ENCODE measurements at places on chromosomes 16 and 17. TPM values are rescaled to one million over a fixed set of nuclear protein-coding genes. Genes with fewer than 3 reads are reported as not detected.

The HSD17B1 gene
- 2.2 TPM for total RNA-seq

The RNF222 gene
- not detected for total RNA-seq

The PEMT gene
- total RNA-seq, result 10.1 TPM

The RCVRN gene
- total RNA-seq, result not detected

The C17orf67 gene
- total RNA-seq, result not detected

The SMIM22 gene
- total RNA-seq, result 450 TPM

The TUBB3 gene
- total RNA-seq, result 12.7 TPM

The CCL17 gene
- total RNA-seq, result not detected

The SMIM36 gene
- not detected for total RNA-seq

Data from transverse colon (tissue), 4 donors.